Cortex of kidney (tissue), 1 donor: ENCODE measurements at places on chromosomes 5 and 9.

DNA sequence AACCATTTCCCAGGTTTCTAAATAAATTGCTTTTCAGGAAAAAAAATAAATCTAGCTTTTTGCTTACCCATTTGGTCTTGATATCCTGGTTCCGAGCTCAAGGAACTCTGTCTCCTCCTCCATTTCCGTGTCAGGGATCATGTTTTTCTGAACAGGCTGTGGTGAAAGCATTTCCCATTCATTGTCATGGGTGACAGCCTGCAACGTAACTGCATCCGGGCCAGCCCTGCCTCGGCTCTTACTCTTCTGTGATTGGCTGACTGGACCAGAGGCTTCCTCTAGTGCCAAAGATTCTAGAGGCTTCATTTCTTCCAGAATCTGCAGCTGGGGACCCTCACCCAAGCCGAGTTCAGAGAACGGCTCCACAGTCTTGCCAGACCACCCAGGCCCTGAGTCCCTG, 61.0 kb upstream of the PCA3 start:
- no peak for DNase-seq

- no peak for DNase-seq
These were observed 35.4 kb upstream of the MSH3 start for GRCh38 chr5:80619086-80619485.

GRCh38 chr5:172008689-172009141, 2.3 kb upstream of the FBXW11 start:
- DNase-seq = no peak

GRCh38 chr5:119077444-119077843, 6.6 kb downstream of the DMXL1 start:
- no peak for DNase-seq

GRCh38 chr5:33934176-33934575, 2.0 kb upstream of the RXFP3 start:
- no peak for DNase-seq

DNA sequence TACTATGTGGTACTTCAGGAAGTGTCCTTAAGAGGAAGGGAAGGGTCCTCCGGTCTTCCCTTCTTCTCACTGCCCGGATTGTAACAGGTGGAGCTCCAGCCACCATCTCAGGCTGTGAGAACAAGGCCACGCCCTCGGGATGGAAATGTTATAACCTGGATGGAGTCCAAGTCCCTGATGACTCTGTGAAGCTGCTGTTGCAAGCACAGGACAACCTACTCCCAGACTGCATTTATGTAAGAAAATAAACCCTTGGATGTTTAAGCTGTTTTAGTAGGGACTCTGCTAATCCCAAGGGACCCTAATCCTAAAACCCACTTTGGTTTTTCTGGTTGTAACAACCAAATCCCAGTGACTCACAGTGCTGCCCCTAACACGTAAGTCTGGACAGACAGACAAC, 221.6 kb downstream of the ACTL7B start:
- DNase-seq = no peak
